Neural crest cell (in vitro differentiated cells): ENCODE measurements at places on chromosomes 6 and 20.
A peak's percentile ranks its signal among the peaks of the same experiment; 100 is the strongest.

DNA sequence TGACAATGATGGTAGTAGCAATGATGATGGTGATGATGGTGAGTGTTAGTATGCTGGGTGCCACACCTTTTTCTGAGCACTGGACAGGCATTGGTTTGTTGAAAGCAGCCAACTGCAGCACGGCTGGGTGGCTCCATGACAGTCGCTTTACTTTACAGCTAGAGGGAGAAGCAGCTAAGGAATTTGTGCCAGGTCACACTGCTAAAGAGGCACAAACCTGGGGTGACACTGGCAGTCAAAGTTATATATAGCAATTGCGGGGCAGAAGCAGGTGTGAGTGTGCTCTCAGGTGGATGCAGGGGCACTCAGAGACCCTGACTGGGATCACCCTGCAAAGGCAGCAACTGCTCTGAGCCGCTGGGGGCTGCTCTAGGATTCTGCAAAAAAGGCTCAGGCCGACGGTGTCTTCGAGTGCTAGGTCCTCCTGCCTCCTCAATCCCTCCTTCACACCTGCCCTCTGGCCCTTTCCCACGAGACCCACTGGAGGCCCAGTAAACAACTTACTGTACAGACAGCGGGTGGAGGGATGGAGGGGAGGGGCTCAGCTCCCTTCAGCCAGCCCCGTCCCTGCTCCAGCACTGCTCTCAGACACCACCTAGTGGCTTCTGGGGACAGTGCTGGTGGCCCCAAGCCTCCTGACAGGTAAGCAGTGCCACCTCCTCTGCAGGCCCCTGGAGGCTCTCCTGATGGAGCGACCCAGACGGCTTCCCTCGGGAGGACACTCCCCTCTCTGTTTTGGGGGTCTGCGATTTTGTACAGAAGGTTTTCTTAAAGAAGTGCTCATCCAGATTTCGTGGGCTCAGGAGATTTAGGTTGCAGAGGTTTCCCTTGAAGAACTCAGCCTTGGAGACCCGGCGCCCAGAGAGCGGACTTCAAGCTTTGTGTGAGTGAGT, 4.4 kb upstream of the RPS21 start:
- peak; percentile 74 for DNase-seq

DNA sequence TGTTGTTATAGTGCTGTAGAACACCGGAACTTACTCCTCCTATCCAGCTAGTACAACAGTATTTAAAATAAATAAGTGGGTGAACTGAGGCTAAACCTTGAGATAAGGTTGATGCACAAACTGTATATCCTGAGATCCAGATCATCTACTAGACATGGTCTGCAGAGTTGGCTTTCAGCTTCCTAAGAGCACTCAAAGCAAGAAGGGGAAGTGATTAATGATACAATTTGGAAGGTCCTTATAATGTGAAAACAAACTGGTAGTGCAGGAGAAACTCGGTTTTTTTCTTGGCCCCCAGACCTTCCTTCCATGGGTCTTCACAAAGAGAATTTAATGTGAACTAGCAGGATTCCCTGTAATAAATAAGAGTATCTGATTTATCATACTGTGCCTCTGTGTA, 27.4 kb upstream of the RREB1 start:
- DNase-seq, result no peak

- no peak for DNase-seq
Observed at GRCh38 chr6:113381959-113382358, 475.2 kb upstream of the MARCKS start.

GRCh38 chr20:63130658-63131577, 85.0 kb downstream of the YTHDF1 start:
- DNase-seq, result no peak

DNA sequence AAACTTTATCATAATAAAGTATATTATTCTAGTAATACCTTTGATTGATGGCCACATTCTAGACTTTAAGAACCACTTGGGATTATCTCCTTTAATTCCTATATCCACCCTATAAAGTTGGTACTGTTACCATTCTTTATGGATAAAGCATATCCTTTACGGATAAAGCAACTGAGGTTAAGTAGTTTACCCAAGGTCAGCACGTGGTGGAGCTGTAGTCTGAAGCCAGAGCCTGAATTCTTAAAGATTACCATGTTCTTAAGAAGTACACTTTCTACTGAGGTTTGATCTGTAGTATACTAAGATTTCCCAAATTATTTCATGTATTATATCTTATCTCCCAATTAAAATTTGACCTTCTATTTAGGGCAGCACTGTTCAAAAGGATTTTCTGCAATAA, 3.0 kb upstream of the NCOA7 start:
- DNase-seq, result no peak

- DNase-seq, result no peak
Observed at GRCh38 chr6:19839237-19839546, 2.0 kb downstream of the ID4 start.

- no peak for DNase-seq
Observed at GRCh38 chr6:21947731-21948386, 349.0 kb downstream of the PRL start.

GRCh38 chr6:75210885-75211739, 5.3 kb upstream of the COL12A1 start:
- peak; percentile 64 for DNase-seq

GRCh38 chr20:58719258-58719657, 26.7 kb downstream of the NPEPL1 start:
- no peak for DNase-seq

DNA sequence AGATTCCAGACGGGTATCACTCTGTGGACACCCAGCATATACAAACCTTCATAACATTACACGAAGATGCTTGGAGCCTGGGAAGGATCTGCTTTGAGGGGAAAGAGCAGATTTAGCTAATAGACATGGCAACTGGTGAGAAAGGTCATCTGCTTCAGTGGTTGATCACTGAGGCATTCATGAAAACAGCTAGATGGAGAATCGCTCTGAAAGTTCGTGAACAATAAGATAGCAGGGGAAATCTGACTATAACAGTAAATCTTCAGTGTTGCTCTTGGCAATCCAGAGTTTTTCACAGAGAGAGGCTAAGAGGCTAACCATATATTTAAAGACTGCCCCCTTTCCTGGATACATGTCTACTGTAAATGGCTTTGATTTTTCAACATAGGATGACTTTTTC, 245.3 kb downstream of the FARS2 start:
- DNase-seq, result no peak

DNA sequence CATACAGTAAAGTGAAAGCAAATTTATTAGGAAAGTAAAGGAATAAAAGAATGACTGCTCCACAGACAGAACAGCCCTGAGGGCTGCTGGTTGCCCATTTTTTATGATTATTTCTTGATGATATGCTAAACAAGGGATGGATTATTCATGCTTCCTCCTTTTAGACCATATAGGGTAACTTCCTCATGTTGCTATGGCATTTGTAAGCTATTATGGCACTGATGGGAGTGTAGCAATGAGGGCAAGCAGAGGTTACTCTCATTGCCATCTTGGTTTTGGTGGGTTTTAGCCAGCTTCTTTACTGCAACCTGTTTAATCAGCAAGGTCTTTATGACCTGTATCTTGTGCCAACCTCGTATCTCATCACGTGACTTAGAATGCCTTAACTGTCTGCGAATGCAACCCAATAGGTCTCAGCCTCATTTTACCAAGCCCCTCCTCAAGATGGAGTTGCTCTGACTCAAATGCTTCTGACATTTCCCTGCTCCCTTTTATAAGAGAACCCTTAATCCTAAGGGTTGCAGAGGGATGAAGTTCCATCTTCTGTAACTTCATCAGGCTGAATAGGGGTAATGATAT, 280.1 kb upstream of the RGS17 start:
- no peak for DNase-seq

DNA sequence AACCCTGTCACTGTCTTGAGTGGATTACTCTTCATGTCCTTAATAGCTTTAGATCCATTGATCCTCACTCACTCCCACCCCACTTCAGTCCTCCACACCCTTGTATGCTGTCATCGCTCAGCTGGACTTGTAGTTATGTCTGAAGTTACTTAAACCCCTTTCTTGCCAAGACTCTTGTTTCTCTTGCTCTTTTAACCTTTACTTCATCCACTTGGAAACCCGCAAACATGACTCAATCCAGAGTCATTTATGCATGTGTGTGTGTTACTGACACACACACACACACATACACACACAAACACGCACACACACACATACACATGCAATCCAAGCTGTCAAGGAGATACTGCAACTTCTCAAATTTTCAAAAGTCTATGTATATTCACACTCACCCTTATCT, 341.8 kb downstream of the SYNE1 start:
- DNase-seq, result no peak

GRCh38 chr6:54053881-54054391, 57.3 kb upstream of the MLIP start:
- no peak for DNase-seq

DNA sequence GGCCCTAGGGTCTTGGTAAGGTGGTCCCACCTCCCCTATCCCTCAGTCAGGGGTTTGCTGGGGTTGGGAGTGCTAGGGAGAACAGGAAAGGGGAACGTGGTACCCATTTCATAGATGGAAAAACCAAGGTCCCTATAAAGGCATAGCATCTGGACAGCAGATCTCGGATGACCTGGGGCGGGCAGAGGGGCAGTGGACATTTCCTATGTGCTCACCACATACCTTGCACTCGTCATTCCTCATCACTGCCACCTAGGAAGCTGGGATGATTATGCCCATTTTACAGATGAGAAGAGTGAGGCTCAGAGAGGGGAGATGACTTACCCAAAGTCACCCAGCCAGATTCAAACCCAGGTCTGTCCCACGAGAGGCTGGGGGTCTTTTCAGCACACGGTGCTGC, 12.1 kb downstream of the MYLK2 start:
- DNase-seq, result no peak

- DNase-seq, result no peak
Observed at GRCh38 chr6:169157197-169158148, 96.2 kb downstream of the THBS2 start.

DNA sequence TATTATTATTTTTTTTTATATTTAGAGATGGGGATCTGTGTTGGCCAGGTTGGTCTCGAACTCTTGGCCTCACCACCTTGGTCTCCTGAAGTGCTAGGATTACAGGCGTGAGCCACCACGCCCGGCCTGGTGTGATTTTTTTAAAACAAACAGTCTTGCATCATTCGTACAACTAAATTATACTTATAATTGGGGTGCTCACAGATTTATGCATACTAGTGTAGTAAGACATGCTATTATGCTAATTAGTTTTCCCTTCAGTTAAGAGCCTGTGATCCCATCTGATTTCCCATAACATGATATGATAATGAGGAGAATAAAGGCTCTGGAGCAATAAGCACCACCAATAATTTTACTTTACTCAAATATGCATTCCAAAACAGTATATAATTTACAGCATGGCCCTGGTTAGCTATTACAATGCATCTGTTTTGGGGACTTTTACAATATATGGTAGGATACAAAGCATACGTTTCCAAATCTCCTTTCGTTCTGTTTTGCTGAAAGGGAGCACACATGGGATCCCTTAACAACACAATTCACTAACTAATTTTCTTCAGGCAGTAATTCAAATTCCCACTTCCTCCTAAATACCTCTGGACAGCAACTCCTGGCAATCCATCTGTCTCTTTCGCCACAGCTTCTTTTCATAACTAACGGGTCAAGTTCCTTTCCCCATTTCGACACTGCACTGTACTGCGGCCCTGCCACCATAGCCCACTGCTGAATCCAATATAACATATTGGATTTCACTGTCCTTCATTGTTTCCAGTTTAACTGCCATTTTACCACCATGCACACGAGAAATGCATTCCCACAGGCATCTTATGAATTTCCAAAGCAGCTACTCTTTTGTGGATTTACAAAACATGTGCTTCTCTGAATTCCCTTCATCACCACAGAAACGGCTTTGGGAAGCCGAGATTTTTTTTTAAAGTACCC, 1.7 kb downstream of the NUDT3 start:
- no peak for DNase-seq

DNA sequence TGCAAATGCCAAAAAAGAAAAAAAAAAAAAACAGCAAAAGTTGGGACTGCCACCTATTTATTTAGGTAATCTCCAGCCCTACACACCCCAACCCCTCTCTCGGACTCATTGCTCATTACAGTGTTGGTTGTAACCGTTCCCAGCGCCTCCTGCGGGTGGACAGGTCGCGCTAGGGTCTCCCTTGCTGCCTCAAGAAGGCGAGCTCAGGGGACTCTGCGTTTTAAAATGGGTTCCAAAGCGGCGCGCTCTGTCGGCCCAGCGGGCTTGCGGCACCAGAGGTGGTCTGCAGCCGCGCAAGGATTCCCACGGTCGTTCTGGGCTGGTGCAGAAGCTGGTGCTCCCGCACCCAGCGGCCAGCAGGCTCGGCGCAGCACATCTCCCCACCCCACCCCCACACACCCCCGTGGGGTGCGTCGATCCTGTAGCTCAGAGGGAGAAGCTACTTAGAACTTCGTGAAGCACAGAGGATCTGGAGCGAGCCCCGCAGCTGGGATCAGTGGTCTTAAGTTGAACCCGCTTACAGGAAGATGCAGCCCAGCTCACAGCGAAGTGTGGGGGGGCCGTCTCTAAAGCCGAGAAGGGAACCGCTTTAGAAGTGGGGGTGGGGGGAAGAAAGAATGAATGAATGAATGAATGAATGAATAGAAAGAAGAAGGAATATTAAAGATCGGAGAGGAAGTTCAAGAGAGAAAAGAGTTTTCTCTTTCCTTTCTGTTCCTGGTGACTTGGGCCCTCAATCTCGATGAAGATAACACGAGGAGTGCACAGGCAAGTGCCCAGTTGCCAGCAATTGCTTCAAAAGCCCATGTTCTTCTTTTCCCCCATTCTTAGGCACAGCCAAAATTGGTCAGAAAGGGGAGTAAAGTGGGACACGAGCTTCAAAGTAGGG, 780 bp downstream of the TFAP2A start:
- no peak for DNase-seq

GRCh38 chr6:14382678-14383236, 265.2 kb downstream of the CD83 start:
- DNase-seq, result no peak

- no peak for DNase-seq
Observed at GRCh38 chr20:56621730-56622129, 7.4 kb upstream of the TFAP2C start.

GRCh38 chr20:21339499-21339898, 36.4 kb downstream of the XRN2 start:
- DNase-seq, result no peak

DNA sequence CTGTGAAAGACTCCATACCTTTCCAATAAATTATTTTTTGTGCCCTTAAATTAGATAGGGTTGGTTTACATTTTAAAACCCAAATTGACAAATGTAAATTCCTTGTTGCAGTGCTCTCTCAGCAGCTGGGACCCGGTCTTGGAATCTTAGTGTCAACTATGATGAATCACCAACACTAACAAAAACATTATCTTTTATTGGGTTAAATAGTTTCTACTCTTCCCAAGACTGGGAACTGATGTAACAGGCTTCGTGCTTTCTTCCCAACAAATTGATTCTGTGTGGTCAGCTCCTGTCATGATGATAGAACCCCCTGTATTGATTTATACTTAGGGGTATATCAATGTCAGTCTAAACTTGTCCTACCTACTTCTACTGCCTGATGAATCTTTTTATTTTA, 23.2 kb upstream of the AHI1 start:
- no peak for DNase-seq

DNA sequence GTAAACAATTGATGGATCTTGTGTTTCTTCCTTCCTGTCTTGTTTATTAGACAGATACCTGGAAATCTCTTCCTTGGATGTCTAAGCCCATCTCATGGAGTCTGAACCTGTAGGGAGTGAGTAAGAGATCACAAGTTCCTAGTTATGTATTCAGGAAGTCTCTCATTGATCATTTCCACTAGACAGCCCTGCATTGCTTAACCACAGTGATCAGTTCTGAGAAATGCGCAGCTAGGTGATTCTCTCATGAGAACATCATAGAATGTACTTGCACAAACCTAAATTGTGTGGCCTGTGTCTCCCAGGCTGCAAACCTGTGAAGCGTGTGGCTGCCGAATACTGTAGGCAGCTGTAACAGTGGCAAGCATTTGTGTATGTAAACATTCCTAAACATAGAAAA, 39.1 kb downstream of the FAM120B start:
- DNase-seq, result no peak
